ENCODE measurements at places on chromosomes 1 and 21. TPM values are rescaled to one million over a fixed set of nuclear protein-coding genes. Genes with fewer than 3 reads are reported as not detected.

ANGPTL1 gene
- 2.0 TPM for total RNA-seq

KCNJ9 gene
- total RNA-seq, result 11.4 TPM

WNT3A gene
- total RNA-seq, result not detected

RCC2 gene
- total RNA-seq, result 27.7 TPM

LCE2B gene
- total RNA-seq, result not detected

RAP1GAP gene
- 18.8 TPM for total RNA-seq

Measured in frontal cortex (tissue), 4 donors.